ENCODE measurements at places on chromosomes 4 and X.

- DNase-seq, result peak; percentile 3
These were observed 115.7 kb downstream of the SLIT2 start for GRCh38 chr4:20367446-20367845.

GRCh38 chr4:1983053-1983845 lies 25.5 kb downstream of the NELFA start:
- no peak for DNase-seq

- peak; percentile 2 for DNase-seq
These were observed 587 bp downstream of the TIMM8A start for GRCh38 chrX:101347859-101348451.

DNA sequence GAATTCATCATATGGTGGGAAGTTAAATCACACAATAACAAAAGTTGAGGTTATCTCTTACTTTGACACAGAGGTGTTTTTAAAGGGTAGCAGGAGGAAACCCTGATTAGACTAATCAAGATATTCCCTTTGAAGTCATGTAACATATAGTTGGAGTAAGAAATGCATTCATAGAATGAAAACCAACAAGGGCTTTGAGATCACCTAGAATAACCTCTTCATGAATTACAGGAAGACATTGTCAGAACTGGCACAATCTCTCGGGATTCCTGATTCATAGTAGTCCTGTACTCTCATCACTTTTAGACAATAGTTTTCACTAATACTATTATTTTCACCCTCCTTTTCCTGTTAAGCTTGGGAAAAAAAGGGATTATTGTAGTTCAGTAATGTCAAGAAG lies 170.2 kb downstream of the PPP3CA start:
- no peak for DNase-seq

- peak; percentile 24 for DNase-seq
These were observed 163.9 kb downstream of the KDR start for GRCh38 chr4:54961357-54961975.

GRCh38 chr4:147831551-147832171 lies 99.8 kb downstream of the ARHGAP10 start:
- peak; percentile 81 for DNase-seq
